ENCODE measurements at places on chromosomes 5 and 9.

DNA sequence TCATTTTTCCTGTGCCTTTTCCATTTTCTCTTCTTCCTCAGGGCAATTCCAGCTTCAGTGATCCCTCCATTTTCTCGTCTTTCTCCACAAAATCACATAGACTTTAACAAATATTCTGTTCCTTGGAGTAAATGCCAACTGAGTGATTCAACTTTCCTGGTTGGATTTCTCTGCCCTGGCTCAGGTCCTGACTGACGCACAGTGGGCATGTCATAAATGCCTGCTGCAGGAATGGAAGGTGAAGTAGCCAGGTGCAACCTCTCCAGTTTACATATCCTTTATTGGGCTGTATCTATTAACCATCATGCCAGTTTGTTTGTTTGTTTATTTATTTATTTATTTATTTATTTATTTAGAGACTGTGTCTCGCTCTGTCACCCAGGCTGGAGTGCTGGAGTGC lies 95.1 kb downstream of the MEF2C start:
- DNase-seq: no peak

- DNase-seq: no peak
Measured at GRCh38 chr5:142587354-142587965, 98.4 kb downstream of the FGF1 start.

- no peak for DNase-seq
Measured at GRCh38 chr5:159252195-159252594, 10.9 kb upstream of the UBLCP1 start.

DNA sequence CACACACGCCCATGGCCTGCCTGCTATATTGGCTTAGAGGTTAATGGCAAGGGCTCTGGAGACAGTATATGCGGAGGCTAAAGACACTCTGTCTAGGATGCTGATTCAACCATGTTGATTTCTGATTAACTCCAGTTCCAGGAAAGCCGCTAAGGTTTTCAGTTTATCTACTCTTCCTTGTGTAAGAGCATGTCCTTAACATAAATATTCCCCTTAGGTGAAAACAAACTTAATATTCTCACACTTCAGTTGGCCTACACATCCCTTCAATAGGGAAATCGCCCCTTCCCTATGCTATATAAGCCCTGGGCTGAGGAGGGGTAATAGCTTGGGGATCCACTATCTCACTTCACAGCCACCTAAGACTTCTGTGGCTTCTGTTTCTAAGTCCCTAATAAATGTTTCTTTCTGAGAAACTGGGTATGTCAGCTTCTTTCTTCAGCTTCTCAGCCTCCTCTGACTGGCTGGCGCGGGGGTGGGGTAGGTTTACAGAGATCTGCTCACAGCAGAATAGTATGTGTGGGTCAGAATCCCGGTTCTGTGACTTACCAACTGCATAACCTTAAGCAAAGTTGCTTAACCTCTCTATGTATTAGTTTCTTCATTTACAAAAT lies 4.3 kb upstream of the GPX3 start:
- DNase-seq: no peak

DNA sequence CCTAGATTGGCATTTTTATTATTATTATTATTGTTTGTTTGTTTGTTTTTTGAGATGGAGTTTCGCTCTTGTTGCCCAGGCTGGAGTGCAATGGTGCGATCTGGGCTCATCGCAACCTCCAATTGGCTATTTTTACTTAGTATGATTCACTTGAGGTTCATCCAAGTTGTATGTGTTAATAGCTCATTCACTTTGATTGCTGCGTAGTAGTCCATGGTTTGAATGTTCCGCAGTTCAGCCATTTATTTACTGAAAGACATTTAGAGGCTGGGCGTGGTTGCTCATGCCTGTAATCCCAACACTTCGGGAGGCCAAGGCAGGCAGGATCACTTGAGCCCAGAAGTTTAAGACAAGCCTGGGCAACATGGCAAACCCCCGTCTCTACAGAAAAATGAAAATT lies 22.6 kb upstream of the MELK start:
- no peak for DNase-seq

Data from GM12878 (cell line).